Stimulated activated CD4-positive, alpha-beta T cell treated with anti-CD3 and anti-CD28 coated beads, Interleukin-2, amount 100 ng/mL, for 4 hours (primary cell): ENCODE measurements at places on chromosomes 5 and 9.

- no peak for DNase-seq
Observed at GRCh38 chr9:16869131-16869881, 1.2 kb downstream of the BNC2 start.

- no peak for DNase-seq
Observed at GRCh38 chr9:91864380-91864779, 85.6 kb downstream of the ROR2 start.

GRCh38 chr5:81425569-81425968, 31.6 kb upstream of the ACOT12 start:
- DNase-seq, result no peak

DNA sequence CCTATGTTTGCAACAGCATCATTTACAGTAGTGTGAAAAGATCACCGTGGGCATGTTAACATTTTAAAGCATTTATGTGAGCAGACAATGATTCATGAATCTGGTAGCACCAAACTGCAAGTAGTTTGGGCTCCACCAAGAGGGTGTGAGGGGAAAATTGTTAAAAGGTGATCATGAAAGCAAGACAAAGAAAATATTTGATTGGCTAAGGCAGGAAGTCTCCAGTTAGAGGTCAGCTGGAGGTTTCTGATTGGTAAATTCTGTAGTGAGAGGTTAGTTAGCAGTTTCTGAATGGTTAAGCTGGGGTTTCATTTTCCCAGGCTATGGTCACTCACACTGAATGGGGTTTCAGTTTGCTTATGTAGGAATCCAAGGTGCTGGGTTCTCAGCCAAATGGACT, 13.5 kb upstream of the DRD1 start:
- no peak for DNase-seq

DNA sequence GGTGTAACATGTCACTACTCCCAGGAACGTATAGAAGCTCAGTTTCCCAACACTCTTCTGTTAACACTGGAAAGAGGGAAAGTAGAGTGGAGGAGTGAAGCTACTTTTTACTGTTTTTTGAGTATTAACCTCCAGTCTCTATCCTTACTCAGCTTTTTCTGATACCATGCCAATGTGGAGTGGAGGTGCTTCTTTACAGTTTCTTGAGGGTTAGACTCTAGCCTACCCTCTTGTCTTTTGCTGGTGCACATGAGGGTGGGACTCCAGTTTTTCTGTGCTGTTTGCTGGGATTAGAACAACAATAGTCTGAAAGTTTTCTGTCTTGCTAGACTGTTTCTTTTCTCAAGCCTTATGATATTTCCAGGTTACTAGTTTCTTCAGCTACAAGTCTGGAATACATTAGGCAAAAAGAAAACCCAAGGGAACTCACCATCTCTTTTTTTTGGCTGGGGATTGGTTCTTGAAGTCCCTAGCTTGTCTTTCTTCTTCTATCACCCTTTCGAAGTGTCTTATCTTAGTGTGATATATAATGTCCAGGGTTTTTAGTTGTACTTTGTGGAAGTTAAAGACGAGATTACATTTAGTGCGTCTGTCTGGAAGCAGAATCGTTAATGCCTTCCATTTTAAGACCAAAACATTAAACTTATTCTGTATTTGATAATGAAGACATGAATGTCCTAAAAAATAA, 35.9 kb downstream of the PRR16 start:
- no peak for DNase-seq

GRCh38 chr9:94800424-94801117, 74.1 kb downstream of the AOPEP start:
- DNase-seq, result no peak

DNA sequence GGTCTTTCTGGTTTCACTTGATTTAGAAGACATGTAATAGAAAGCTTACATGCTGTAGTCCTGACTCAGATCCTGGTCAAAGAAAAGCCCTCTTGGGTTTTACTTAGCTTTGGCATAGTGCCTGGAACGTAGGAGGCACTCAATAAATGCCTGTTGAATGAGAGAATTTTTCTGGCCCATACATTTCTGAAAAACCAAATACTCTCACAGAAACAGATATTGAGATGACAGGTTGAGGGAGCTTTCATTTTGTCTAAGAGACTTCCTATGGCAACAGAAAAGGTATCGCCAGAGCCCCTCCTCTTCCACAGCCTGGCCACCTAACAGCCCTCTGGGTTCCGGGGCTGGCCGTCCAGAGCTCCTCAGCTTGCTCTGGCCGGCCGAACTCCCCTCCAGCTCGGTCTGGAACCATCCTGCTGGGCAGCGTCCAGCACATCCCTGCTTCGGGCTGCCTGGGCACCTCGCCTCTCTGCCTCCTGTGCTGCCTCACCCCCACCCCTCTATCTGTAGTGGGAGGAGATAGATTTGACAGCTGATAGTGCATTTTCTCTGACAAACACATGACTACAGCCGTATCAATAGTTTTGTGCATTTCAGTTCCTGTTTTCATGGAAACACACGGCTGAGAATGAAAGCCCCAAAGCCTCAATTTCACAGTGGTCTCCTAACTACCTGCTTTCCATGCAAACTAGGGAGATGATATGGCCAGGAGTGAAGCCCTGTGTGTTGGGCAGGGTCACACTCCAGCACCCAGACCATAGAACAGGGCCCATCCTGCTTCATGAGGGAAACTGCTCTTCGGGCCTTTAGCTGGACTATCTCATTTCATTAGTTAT, 1.1 kb downstream of the IL4 start:
- DNase-seq, result no peak

DNA sequence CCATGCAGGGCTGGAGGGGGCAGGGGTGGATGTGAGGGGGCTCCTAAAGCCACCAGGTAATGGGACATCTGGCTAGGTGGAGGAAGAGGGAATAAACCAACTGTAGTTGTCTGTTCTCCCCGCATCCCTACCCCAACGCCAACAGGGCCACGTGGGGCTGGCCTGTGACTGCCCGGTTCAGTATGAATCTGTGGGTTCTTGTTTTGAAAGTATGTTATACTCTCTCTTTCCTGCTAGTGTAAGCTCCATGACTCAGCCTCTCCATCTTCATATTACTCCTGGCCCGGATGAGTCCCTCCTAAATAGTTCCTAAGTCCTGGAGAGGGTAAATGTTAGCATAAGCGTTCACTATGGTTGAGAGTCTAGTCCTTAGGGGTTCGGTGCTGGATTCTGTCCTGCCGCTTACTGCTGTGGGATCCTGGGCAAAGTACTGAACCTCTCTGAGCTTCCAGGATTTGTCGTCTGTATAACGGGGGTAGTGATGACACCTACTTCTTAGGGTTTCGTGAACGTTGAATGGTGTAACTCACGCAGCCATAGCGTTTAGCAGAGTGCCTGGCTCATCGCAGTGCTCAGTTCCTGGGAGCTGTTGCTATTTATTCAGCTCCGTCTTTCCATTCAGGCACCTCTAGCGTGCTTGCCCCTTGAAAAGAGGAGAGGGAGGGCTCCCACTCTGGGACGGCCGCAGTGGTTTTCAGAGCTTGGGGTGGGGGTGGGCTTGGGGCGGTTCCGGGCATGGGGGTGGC, 28.8 kb downstream of the LHX2 start:
- DNase-seq, result no peak
